Hepatocyte (in vitro differentiated cells): ENCODE measurements at places on chromosomes 6 and 20. TPM values are rescaled to one million over a fixed set of nuclear protein-coding genes. Genes with fewer than 3 reads are reported as not detected.

DNA sequence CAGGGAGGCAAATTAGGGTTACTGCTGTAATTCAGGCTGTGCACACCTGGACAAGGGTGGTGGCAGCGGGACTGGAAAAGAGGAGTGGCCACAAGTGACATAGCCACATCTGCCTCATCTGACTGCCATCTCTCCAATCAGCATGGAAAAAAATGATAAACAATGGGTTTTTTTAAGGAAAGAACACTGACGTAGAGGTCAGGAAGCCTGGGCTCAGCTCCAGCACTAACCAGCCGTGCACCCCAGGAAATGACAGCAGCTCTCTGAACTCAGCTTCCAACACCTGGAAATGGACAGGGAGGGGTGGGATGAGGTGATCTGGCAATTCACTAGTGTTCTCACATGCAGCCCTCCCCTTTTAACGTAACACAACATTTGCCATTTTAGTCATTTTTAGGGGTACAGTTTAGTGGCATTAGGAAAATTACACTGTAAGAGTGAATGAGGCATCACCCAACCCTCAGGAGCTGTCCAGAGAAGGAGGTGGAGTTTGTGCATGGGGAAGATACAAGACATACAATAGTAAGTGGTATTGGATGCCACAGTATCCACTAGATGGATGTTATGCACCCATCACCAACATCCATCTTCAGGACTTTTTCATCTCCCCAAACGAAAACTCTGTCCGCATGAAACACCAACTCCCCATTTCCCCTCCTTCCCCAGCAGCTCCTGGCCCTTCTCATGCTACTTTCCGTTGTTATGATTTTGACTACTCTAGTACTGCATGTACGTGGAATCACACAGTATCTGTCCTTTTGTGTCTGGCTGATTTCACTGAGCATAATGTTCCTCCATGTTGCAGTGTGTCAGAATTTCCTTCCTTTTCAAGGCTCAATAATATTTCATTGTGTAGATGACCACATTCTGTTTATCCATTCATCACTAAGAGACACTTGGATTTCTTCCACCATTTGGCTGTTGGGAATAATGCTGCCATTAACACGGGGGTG is 215.5 kb upstream of the ECI2 start:
- DNase-seq: no peak

DNA sequence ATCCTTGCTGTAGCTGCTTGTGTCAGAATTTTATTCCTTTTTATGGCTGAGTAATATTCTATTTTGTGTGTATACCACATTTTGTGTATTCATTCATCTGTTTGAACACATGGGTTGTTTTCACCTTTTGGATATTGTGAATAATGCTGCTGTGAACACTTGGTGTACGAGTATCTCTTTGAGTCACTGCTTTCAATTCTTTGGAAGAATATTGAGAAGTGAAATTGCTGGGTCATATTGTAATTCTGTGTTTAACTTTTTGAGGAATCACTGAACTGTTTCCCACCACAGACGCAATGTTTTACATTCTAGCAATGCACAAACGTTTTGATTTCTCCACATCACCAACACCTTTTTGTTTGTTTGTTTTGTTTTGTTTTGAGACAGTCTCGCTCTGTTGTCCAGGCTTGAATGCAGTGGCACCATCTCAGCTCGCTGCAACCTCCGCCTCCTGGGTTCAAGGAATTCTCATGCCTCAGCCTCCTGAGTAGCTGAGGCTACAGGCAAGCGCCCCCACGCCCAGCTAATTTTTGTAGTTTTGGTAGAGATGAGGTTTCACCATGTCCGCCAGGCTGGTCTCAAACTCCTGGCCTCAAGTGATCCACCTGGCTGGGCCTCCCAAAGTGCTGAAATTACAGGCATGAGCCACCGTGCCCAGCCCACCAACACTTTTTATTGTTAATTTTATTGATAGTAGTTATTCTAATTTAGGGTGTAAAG is 21.7 kb downstream of the CPXM1 start:
- DNase-seq: no peak

The ENPP5 gene
- 6.7 and 7.0 TPM in 2 replicates for polyA plus RNA-seq

GRCh38 chr6:40498148-40498547 is 89.0 kb downstream of the LRFN2 start:
- no peak for DNase-seq

- DNase-seq: peak; percentile 11
These were observed 86.9 kb downstream of the MLIP start for GRCh38 chr6:54198134-54198533.

The ABHD16B gene
- polyA plus RNA-seq: 0.68 and 0.95 TPM in 2 replicates

GRCh38 chr6:43803783-43804549 is 34.0 kb downstream of the VEGFA start:
- peak; percentile 68 for DNase-seq

GRCh38 chr6:128131566-128131965 is 230.7 kb upstream of the THEMIS start:
- DNase-seq: no peak

GRCh38 chr6:167717455-167717854 is 109.3 kb upstream of the AFDN start:
- DNase-seq: no peak

DNA sequence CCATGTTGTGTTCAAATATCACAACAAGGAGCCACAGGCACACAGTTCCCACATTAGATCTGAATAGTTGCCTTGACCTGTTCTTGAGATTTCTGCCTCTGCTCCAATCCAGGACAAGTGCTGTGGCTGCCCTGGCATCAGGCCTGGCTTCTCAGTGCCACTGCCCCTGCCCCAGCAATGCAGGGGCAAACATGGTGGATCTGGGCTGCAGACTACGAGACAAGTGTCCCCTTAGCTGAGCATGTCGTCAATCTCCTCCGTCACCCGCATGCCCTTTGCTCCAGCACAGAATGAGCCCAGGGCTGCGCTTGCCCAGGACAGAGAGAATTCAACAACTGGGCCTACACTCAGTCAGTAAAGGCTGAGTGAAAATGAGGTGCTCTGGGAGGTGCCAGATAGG is 201.6 kb downstream of the SYNDIG1 start:
- no peak for DNase-seq

The OLIG3 gene
- polyA plus RNA-seq: not detected in 2 replicates

- no peak for DNase-seq
These were observed 68.6 kb downstream of the SYNJ2 start for GRCh38 chr6:158050107-158050735.

The C6orf163 gene
- polyA plus RNA-seq: 0.64 TPM in 2 replicates

GRCh38 chr6:38113825-38114576 is 294.5 kb downstream of the ZFAND3 start:
- no peak for DNase-seq

GRCh38 chr20:19850198-19850533 is 92.1 kb downstream of the RIN2 start:
- DNase-seq: peak; percentile 51

The COL11A2 gene
- 4.2 and 4.7 TPM in 2 replicates for polyA plus RNA-seq

DNA sequence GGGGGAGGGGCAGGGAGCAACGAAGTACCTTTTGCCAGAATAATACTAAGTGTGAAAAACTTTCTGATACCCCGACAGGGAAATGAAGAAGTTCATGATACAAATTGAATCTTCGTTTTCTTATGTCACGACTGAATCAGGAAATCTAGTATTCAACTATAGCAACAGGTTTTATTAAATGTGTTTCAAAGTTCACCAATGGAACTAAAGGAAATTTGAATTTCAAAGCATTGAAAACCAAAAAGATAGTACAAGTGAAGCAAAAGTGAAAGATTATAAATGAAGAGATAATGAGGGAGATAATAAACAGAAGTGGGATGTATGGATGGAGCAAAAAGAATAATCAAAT is 333.2 kb downstream of the ADGRB3 start:
- DNase-seq: no peak

GRCh38 chr6:80466981-80467380 is 360.5 kb downstream of the BCKDHB start:
- no peak for DNase-seq

The RCAN2 gene
- polyA plus RNA-seq: 5.0 and 6.9 TPM in 2 replicates

The ZNF335 gene
- 12.6 and 23.7 TPM in 2 replicates for polyA plus RNA-seq

- DNase-seq: no peak
These were observed 31.2 kb downstream of the PNLDC1 start for GRCh38 chr6:159831373-159831679.

GRCh38 chr6:56288347-56288746 is 41.0 kb upstream of the COL21A1 start:
- no peak for DNase-seq

The SAMD5 gene
- 1.9 and 3.6 TPM in 2 replicates for polyA plus RNA-seq

GRCh38 chr6:44667668-44668390 is 280.3 kb downstream of the CDC5L start:
- peak; percentile 41 for DNase-seq

- DNase-seq: no peak
These were observed 88.1 kb downstream of the TNFRSF21 start for GRCh38 chr6:47221565-47221964.

- no peak for DNase-seq
These were observed 60.0 kb downstream of the DNAH8 start for GRCh38 chr6:38774929-38775707.

The KIF25 gene
- polyA plus RNA-seq: not detected in 2 replicates

The BPIFB2 gene
- polyA plus RNA-seq: 0.30 and 1.0 TPM in 2 replicates

The KCNK16 gene
- 0.12 TPM in 1 of 2 replicates, not detected in the other for polyA plus RNA-seq

- no peak for DNase-seq
These were observed 5.0 kb upstream of the MPC1 start for GRCh38 chr6:166387642-166388289.

The CALHM6 gene
- polyA plus RNA-seq: 0.43 and 0.50 TPM in 2 replicates

DNA sequence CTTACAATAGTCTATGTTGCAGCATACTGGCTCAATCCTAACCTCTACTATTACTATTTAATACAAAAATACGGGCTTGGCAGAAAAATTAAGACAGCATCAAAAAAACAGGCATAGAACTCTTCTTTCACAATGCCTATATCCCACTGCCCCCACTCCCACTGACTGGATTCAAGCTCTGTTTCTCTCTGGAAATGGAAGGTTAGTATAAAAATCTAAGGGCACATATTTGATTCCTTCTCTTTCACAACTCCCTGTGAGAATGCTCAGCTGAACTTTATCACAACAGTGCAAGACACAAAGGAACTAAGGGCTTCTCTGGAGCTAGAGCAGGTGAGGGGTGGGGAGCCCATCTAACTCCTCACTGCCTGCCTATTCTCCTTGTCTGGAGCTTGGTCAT is 258.4 kb upstream of the FAM83B start:
- no peak for DNase-seq

The RSPH9 gene
- polyA plus RNA-seq: 1.8 and 2.8 TPM in 2 replicates

DNA sequence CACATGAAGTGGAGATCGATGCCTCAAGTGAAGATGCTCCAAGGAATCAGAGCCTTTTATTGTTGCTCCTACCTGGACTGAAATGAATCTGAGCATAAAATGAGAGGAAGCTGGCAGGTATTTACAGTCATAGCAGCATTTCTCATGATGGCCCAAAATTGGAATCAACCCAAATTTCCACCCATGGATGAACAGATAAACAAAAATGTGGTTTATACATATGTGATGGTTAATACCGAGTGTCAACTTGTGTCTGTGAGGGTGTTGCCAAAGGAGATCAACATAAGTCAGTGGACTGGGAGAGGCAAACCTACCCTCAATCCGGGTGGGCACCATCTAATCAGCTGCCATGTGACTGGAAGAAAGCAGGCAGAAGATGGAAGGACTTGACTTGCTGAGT is 178.2 kb downstream of the PTPRT start:
- DNase-seq: no peak

DNA sequence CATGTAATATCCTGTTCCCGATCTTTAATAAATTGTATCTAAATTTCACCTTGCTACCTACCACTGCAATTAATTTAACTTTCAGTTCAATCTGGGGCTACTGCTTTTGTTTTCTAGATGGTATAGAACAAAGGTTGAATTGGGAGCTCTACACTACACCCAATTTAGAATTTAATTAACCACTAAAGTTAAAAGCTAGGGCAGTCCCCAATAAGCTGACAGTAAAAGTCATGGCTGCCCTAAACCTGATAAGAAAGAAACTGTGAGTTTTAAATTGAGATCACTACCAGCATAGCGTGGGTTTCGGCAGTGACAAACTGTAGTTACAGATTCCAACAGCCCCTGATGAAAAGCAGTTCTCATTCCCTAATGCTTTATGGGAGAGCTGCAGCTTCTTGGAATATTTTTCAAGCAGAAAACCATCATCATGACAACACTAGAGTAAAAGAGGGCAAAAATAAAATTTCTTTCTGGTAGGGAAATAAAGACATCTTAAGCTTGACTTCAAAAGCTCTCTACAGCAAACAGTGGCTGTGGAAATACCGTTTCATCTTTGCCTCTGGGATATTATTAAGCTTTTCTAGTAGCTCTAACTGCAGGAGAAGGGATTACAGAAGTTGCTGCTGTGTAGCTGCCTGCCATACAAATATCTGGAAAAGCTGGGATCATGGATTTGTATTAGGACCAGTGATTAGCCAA is 1372.1 kb downstream of the EPHA7 start:
- no peak for DNase-seq

The CPXM1 gene
- polyA plus RNA-seq: 66.3 and 82.5 TPM in 2 replicates

The TBXT gene
- 0.13 TPM in 1 of 2 replicates, not detected in the other for polyA plus RNA-seq
